ENCODE measurements at places on chromosomes 1 and 21. TPM values are rescaled to one million over a fixed set of nuclear protein-coding genes. Genes with fewer than 3 reads are reported as not detected.

TNFAIP8L2 gene
- total RNA-seq: not detected

RNU1-4 gene
- total RNA-seq: not detected

CXADR gene
- 3.5 TPM for total RNA-seq

VANGL1 gene
- total RNA-seq: 12.7 TPM

LRRN2 gene
- not detected for total RNA-seq

G0S2 gene
- 76.7 TPM for total RNA-seq

All from myometrial cell (primary cell).